Activated T-helper 1 cell treated with anti-CD3 and anti-CD28 coated beads, Interleukin-12 subunit alpha, Interleukin-12 subunit beta, Interleukin-2, Interleukin-4 antibody, amounts not matched to agents 30 ng/mL and 10 ng/mL and 1 ng/mL, durations not matched to agents 14 hours and 24 hours and 36 hours (primary cell): ENCODE measurements at places on chromosomes 5 and 9. TPM values are rescaled to one million over a fixed set of nuclear protein-coding genes. Genes with fewer than 3 reads are reported as not detected.

Gene DAB2IP
- 0.05 TPM in 1 of 2 replicates, not detected in the other for total RNA-seq

DNA sequence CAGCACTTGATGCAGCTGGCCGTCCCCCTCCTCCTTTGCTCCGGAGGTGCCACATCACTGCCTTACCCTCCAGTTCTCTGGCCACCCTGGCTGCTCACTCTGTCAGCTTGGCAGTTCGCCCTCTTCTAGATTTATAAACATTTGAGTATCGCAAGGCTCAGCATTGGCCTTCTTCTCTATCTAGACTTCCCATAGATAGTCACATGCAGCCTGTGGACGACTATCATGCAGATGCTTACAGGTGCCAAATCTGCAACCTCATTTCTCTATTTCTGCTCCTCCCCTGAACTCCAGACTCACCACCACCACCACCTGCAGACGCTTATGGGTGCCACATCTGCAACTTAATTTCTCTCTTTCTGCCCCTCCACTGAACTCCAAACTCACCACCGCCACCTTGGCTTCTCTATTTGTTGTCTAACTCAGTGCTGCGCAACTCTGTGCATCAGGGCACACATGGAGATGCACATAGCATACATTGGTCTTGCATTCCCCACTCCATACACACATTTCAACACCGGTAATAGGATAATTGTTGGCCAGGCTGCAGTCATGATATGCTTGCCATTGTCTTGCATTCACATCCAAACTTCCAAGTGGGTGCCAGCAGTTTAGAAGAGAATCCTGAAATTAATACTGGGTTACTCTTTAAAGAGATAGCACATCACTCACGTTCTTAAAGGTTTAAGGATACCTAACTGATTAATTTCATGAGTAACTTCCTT is 1.9 kb upstream of the DAP start:
- no peak for DNase-seq

GRCh38 chr9:251398-251797 is 36.7 kb downstream of the DOCK8 start:
- DNase-seq, result no peak

DNA sequence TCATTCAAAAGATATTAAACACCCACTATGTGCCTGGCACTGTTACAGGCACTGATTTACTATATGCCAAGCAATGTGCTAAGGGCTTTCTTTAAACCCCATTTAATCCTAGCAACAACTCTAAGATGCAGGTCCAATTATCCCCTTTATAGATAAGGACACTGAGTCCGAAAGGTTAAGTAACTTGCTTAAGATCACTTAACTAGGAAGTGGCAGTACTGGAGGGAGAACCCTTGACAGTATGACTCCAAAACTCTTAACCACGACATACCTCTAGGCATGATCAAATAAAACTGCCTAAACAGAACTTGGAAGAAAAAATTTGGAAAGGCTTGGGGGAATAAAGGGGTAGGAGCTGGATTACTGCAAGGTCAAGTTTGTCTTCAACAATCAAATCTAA is 1.7 kb downstream of the RAB14 start:
- no peak for DNase-seq

DNA sequence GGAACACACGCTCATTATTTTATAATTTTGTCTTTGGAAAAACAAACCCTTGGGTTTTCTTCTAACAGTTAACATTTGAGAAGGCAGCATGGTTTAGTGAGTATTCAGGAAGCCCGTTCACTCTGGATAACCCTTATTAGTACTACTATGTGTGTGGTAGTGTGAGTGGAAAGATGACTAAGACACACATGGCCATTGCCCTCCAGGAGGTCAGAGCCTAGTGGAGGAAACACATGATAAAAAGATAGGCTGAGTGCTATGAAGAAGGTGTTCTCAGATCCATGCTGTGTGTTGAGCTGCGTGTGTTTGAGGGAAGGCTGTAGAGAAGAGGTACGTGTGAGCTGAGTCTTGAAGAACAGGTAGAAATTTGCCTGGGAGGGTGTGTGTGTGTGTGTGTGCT is 8.4 kb downstream of the C5orf47 start:
- DNase-seq, result no peak

Gene SURF6
- 29.0 and 29.8 TPM in 2 replicates for total RNA-seq

DNA sequence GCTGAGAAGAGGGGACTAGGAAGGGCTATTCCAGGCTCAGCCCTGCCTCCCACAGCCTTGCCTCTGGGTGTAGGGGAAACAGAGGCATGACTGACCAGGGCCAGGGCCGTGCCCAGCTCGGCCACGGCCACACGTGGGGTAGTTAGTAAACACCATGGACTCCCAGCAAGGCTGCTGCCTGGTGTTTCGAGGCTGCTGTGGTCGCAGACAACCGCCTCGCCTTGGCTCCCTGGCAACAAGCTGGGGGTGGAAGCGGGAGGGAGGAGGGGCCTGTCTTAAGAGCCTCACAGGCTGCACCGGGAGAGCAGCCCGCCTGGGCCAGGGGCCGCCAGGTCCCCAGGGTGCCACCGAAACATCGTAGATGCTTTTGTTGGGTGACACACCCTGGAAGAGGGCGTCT is 90.2 kb upstream of the CACNA1B start:
- DNase-seq, result no peak

- DNase-seq, result no peak
Measured at GRCh38 chr5:171619196-171619595, 166.4 kb upstream of the SMIM23 start.

DNA sequence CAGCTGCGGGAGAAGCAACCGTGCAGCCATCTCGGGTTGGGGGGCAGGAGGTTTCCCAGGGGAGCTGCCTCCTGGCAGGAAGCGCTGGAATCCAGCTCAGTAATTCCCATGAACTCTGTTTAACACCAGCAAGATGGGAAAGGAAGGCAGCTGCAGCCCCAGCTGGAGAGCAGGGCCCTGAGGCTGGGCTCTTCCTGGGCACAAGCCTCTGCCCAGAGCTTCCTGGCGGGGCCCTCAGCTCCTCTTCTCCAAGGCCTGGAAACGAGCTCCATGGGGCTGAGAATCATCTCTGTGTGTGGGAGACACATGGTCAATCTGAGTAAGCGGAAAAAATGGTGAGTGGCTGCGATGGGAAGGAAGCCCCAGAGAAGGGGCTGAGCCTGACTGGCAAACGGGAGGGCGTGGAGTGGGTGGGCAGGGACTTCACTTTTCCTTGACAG is 6.3 kb downstream of the MRPL36 start:
- no peak for DNase-seq

Gene NKD2
- 2.9 and 3.2 TPM in 2 replicates for total RNA-seq

DNA sequence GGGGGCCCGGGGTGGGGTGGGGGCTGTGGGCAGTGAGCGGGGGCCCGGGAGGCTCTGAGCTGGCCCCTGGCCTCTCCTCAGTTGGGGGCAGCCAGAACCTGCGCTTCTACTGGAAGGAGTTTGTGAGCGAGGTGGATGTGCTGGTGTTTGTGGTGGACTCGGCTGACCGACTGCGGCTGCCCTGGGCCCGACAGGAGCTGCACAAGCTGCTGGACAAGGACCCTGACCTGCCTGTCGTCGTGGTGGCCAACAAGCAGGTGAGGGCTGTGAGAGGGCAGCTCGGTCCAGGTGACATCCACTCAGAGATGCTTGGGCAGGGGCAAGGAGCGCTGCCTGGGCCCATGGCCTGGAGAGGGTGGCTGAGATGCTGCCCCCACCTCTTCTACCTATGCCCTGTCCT is 3.4 kb downstream of the ARL10 start:
- DNase-seq, result no peak

Gene FBP1
- total RNA-seq, result 0.39 TPM in 1 of 2 replicates, not detected in the other

GRCh38 chr9:8261737-8262136 is 462.2 kb upstream of the DMAC1 start:
- DNase-seq, result no peak

DNA sequence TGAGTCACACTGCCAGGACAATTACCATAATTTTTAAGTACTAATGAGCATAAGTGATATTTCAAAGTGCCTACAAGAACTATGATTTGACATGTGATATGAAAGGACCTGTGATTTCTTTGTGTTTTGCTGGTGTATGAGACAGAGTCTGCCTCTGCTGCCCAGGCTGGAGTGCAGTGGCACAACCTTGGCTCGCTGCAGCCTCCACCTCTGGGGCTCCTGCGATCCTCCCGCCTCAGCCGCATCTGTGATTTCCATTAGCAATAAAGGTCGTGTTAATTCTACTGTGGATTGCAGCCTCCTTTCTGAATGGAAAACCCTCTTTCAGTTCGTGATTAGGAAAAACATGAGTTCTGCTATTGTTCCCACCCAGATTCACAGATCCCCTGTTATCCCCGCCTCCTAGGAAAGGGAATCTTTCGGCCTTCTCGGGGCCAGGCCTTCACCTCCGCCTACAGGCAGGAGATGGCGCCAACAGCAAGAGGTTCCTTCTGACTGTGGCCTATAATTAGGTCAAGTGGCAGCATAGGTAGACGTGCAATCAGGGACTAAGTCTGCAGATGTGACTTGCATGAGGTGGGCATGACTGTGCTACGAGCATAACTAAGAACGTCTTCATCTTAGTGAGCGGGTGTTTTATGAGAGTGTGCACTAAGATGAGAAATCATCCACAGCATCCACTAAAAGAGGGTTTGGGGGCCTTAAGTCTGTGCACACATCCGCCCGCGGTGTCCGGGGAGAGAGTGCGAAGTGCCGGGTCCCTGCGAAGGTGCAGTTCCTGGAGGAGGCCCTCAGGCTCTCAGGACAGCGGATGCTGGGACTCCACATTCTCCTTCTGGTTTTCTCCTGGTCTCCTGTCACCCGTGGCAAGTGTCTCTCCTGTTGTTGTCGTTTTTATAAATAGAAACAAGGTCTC is 23.1 kb downstream of the TRIM7 start:
- no peak for DNase-seq

DNA sequence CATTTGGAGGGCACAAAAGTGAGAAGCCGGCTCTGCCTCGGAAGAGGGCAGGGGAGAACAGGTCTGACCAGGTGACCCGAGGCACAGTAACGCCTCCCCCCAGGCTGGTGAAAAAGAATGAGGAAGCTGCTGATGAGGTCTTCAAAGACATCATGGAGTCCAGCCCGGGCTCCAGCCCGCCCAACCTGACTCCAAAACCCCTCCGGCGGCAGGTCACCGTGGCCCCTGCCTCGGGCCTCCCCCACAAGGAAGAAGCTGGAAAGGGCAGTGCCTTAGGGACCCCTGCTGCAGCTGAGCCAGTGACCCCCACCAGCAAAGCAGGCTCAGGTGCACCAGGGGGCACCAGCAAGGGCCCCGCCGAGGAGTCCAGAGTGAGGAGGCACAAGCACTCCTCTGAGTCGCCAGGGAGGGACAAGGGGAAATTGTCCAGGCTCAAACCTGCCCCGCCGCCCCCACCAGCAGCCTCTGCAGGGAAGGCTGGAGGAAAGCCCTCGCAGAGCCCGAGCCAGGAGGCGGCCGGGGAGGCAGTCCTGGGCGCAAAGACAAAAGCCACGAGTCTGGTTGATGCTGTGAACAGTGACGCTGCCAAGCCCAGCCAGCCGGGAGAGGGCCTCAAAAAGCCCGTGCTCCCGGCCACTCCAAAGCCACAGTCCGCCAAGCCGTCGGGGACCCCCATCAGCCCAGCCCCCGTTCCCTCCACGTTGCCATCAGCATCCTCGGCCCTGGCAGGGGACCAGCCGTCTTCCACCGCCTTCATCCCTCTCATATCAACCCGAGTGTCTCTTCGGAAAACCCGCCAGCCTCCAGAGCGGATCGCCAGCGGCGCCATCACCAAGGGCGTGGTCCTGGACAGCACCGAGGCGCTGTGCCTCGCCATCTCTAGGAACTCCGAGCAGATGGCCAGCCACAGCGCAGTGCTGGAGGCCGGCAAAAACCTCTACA is 11.8 kb downstream of the QRFP start:
- DNase-seq, result no peak

DNA sequence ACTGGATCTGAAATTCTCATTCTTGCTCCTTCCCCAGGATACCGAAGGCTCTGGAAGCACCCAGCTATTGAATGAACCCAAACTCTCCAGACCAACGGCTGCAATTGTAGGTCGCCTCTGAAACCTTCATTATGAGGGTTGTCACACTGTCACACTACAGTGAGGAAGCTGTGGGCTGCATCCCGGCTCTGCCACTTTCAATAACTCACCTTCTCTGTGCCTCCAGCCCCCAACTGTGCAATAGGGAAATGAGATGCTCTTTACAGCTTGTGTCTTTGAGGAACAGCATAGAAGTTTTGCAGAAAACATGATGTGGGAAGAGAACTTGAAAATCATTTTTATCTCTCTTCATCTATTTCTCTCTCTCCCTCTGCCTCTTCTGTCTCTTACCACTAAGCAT is 69.6 kb upstream of the TGFBR1 start:
- no peak for DNase-seq

DNA sequence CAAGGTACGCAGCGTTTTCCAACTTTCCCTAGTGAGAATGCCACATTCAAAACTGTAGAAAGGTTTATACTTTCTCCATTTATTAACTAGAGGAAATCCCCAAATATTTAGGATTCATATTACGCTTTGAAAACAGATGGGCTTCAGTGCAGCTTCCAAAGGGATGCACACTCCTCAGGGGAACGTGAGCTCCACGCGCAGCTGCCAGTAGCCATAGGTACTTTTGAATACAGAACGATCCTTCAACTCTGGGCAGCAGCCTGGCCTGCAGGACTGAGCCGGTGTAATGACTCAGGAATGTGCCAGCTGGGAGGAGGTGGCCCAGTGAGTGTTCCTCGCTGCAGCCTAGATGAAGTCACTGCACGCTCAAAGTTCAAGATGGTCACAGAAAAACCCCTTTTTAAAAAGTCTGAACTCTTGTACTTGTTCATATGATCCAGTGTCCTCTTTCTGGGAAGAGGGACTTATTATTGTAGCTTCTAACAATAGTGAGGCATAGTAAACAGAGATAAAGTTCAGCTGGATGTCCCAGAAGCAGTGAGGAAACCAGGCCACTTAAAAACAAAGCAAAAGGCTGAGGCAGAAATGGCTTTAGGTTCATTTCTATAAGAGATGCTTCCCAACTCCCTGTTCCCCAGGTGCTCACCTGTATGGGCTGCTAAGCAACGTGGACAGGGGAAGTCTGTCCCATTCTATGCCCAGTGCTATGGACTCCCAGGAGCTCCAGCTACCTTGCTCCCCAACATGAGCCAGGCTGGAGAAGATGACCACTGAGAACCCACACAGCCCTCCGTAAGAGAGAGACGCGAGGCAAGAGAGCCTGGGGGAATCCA is 130.0 kb downstream of the LHFPL2 start:
- no peak for DNase-seq

GRCh38 chr9:121926351-121926801 is 166.7 kb downstream of the TTLL11 start:
- DNase-seq, result no peak

GRCh38 chr5:32679218-32679617 is 31.9 kb upstream of the NPR3 start:
- DNase-seq, result no peak

- DNase-seq, result no peak
Measured at GRCh38 chr9:82302968-82303655, 314.5 kb downstream of the SPATA31D1 start.

DNA sequence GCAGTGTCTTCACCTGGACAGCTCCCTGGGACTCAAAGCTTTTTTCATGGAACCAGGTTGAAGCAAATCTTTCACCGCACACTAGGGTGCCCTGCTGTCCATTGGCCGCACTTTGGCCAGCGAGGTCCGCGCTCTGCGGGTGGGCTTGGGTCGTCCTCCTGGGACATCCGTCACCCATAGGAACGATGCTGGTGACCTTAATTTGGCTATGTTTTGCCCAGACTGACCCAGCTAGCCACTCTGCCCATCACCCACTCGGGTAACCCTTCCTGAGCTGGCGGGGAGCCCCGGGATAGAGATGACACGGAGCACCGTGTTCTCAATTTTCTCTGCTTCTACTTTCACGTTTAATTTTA is 25.9 kb downstream of the ZDHHC11B start:
- DNase-seq, result no peak

Gene IL11RA
- total RNA-seq, result 29.9 and 30.3 TPM in 2 replicates

Gene LRRTM2
- total RNA-seq, result 0.12 TPM in 1 of 2 replicates, not detected in the other
